AG09319 (cell line): ENCODE measurements at places on chromosomes 2 and 18.

GRCh38 chr2:95301876-95302641 is 4.9 kb downstream of the KCNIP3 start:
- DNase-seq: no peak

DNA sequence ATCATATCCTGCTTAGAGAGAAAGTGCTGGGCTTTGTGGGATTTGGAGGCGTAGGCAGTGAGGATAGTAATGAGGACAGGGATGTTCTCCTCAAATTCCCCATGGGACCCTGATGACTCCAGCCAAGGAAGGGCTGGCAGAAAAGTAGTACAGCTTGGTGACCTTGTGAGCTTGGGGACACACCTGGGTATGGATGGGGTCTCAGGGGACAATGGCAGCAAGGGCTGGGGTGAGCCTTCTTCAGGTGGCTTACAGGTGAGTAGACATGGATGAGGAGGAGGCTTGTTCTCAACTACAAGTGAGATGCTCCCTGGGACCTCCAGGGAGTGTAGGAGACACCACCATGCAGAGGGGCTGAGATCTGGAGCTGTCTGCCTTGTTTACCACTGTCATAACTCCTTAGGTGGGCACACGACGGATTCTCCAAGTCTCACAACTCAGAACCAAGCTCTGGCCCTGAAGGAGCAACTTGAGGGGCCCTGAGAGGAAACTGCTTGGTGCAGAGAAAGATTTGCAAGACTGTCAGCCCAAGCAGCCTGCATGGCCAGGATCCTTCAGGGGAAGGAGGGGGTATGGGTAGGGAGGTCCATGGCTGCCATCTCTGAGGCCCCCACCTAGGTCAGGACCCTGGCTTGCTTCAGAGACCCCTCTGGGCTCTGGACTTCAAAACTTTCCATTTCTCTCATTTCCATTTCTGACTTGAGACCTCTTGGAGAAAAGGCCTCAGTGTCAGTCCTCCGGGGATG is 262.8 kb downstream of the DYSF start:
- no peak for DNase-seq

DNA sequence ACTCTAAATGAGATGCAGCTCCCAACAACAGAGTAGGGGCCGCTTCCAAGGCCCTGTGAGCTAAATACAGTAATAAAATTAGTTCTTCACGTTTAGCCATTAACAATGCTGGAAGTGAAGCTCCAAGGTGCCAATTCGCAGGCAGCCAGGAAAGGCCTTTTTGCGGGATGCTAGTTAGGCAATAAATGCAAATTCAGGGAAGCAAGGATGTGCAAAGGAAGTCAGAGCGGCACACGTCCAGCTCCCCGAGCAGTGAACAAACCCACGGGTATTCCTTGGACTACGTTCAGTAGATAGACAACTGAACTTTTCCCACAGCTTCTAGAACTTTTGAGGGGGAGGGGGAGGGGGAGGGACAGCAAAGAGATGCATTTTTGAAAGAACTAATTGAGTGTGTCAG is 6.9 kb downstream of the ZNF516 start:
- DNase-seq: no peak

DNA sequence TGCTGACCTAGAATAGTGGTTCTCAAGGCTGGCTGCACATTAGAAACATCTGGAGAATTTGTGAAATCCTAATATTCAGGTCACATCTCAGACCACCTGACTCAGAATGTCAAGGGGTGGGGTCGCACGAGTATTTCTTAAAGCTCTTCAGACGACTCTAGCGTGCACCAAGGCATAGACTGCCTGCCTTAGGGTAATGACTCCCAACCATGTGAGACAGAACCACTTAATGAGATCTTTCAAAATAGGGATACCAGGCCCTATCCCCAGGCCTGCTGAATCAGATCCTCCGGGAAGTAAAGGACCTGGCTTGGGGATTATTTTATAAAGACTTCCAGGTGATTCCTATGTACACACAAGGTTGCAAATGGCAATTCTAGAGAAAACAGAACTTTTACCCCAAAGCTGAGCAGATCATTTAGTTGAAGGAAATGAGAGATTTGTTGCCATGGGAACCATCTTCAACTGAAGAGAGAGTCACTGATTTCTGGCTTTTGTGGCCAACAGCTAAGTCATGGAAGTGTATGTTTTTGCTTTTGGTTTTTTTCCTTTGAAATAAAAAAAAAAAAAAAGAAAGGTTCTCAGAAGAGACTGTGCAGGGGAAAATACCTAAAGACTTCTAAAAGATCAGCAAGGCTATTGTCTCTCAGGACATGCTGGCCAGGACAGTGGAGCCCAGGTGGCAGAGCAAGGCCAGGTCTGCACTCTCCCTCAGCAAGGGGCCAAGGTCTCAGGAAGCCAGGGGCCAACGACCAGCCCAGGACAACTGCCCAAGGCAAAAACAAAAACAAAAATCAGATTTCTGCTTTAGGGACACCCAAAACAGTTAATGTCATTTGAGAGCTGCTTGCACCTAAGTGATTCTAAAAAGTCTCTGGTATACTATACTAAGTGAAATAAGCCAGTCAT is 15.3 kb upstream of the LOXHD1 start:
- no peak for DNase-seq

DNA sequence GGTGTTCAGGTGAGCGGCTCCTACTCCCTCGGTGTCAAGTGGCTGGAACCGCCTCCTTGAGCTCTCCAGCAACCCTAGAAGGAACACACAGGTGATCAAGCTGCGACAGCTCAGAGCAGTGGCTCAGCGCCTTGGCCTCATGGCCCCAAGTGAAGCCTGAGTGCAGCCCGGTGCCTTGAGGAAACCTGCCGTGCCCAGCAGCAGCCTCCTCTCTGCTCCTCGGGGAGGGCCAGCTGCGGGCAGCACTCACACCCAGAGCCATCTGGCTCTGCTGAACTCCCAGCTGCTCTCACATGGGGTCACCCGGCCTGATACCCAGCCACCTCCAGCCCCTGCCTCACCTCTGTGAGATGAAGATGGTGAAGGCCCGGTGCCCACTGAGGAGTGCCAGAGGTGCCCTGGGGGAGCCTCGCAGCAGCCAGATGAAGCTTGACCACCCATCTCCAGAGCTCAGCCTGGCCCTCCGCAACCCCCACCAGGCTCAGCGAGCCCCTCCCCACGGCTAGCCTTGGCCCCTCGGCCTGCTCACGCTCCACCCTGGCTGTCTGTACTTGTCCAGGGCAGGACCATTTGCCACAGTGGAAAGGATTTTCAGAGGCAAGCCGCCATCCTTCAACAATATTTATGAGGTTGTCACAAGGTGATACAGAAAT is 70.6 kb upstream of the RAB6C start:
- DNase-seq: no peak

DNA sequence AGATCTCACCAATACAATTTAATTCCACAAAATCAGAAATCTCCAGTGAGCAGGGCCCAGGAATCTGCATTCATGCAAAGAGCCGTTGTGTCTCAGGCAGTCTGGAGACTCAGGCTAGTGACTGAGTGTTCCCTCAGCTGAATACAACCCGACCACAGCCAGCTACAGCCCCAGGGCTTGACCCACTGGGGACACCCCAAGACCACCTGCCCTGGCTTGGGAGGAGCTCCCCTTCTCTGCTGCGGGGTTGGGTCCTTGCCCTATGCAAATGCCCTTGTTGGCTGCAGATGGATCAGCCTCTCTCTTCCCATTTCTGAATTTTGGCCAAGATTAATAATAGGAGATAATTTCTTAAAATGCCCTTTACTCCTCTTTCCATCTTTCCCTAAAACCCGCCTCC is 157.7 kb downstream of the TWIST2 start:
- DNase-seq: no peak

- DNase-seq: peak; percentile 20
These were observed at the start of gene HAUS1 for GRCh38 chr18:46104128-46104911. Gene HAUS1 (plus strand): TSS chr18:46104385. CDS start chr18:46104412, 27 bp downstream.

DNA sequence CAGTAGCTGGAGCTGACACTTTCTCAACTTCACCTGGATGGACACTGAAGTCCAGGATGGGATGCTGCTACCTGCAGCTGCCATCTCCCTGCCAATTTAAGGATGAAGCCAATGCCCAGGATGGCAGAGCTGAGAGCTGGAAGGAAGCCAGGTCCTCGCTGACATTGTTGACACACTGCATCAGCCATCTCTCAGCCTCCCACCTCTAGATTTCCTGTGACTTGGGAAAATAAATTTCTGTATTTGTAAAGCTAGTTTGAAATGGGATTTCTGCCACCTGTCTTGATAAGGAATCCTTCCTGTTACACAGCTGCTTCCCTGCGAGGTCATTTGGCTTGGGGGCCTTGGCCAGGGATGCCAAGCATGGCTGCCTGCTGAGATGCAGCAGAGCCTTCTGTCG is 43.5 kb downstream of the KCTD1 start:
- no peak for DNase-seq

DNA sequence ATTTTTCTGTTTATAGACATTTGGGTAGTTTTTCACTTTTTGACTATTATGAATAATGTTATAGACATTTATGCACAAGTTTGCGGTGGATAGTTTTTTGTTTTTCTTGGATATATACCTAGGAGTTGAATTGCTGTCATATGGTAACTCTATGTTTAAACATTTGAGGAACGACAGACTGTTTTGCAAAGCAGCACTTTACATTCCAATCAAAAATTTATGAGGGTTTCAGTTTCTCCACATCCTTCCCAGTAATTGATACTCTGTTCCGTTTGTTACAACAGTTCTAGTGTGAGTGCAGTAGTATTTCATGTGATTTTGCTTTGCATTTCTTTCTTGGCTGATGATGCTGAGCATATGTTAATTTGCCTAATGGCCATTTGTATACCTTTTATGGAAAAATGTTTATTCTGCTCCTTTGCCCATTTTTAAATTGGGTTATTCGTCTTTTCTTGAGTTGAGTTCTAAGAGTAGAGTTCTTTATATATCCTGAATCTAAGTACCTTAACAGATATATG is 617.3 kb upstream of the LRATD1 start:
- DNase-seq: no peak

GRCh38 chr18:54327818-54328217 is 29.8 kb downstream of the STARD6 start:
- DNase-seq: no peak

GRCh38 chr2:6578416-6578815 is 287.3 kb downstream of the CMPK2 start:
- DNase-seq: no peak

DNA sequence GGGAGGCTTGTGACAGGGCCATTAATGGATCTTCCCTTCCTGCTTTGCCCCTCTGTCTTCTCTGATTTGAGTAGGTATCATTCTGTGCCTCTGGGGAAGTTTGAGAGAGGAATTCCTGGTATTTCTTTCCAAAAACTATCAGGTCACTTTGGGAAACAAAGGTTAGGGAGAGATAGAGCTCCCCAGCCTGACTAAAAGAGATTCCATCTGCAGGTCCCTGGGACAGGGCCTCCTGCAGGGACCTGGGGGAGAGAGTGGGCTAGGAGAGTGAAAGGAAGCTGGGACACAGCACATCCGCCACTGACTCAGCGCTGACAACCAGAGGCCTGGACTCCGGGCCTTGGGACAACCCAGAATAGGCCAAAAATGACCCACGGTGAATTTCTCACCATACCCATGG is 6.4 kb downstream of the GALNT14 start:
- no peak for DNase-seq

- no peak for DNase-seq
These were observed 7.4 kb upstream of the NTSR2 start for GRCh38 chr2:11677136-11678055.
